Stimulated activated CD4-positive, alpha-beta T cell treated with anti-CD3 and anti-CD28 coated beads, TNF-alpha, amount 100 ng/mL, for 4 hours (primary cell): ENCODE measurements at places on chromosomes 2 and 18.

DNA sequence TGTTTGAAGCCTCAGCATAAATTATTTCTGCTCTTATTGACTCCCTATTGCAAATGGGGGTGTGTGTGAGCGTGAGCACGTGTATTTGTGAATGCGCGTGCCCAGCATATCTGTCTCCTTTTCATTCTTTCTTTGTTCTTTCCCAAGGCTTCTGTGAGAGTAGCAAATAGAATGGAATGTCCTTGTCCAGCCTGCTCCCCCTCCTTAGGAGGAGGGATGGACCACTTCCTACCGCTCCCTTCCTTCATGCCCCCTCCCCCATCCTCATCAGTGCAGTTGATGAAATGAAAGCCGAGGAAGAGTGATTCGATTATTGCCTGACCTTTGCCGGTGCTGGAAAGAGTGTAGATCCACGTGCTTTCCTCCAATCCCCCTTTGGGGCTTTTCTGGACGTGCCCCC lies 102.0 kb downstream of the CPO start:
- DNase-seq: no peak

DNA sequence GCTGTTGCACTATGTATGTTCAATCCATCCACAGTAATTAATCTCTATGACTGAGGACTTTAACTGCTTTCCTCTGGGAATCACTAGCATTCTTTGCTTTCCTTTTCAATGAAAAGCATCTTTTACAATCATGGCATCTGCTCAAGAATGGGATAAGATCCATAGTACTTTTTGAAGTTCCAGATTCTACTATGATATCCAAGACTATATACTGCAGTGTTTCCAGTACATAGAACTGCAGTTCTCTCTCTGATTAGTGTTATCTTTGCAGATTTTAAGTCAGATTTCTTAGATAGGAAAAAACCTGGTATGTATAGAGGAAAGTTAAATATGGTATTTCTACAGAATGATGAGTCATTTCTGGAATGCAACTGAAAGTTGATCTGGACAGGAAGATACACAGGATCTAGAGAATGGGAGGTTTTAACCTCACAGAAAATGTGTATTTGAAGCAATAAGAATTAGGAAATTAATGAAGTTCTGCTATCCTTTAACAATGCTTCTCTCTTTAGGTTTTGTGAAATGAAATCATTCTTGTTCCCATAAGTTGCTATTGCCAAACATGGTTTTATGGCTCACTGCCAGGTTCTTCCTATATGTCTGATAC lies 670.7 kb downstream of the ERBB4 start:
- DNase-seq: no peak

DNA sequence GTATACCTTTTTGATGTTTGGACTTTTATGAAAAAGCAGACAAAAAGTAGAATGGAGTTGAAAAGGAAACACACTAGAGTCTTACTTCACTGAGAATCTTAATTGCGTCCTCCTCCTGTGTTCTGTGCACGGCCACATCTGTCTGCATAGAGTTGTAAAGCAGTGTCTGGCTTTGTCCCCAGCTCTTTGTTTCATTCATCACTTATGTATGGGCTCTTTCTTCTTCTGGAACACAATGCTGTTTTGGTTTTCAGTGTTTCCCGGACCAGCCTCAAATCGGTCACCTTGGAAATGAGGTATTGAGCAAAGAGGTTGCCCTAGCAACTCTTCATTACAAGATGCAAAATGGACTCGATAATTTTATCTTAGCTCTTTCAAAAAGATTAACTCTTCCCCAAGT lies 104.3 kb upstream of the CNGA3 start:
- DNase-seq: no peak

DNA sequence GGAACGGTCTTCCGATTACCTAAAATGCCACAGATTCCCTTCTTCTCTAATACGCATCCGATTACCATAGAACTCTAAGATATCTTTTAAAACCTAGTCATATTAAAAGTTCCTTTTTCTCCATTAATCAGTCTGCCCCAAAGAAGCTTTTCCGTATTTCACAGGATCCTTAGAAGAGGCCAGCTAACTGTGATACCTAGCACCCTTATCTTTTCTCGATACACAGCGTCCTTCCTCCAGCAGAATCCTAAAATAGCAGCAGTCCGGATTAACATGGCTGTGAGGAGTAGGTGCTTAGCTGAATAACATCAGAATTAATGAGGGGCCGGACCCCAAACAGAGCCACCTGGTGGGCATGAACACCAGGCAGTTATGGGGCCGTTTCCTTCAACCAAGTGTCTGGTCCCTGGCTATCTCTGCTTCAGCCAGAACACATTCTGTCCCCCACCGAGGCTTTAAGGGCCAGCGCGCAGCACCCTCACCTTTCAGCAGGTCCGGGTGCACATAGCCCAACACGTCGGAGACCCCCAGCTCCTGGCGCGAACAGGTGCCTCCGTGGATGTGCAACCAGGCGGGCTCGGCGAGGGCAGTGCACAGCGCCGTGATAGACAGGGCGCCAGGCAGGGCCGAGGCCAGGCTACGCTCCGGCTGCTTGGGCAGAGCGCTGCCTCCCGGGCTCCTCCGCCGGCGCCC lies 995 bp downstream of the TMEM127 start:
- peak; percentile 1 for DNase-seq

DNA sequence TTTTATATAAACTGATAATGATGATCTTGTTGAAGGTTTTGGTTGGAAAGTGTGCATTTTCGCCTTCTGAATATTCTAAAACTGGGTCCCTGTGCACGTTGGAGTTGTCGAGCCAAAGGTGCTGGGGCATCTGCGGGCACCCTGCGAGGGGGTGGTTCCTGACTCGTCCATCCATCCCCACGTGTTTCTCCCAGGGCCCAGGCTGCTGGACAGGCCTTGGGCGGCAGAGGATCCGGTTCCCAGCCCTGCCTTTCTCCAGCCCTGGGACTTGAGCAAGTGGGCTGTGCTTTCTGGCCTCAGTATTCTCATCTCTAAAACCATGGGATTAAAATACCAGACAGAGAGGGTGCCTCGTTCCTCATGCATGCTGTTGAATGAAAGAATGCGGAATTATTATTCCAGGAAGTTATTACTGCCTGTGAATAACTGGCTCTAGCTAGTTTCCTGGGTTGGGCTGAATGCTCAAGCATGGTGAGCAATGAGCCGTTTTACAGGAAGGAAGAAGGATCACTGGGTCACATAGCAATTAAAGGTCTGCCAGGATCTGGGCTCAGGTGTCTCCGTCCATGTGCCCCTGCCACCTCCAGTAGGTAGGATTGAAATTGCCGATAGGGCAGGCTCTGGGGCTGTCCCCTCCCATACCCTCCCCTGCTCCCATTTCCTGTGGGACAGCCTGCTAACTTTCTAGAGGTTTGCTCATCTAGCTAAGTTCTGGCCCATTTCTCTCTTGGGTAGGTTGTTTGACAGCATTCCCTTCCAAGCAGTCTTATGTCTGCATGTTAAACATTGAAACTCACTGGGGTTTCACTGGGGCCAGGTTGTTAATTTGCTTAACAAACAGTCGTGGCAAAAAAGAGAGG lies 77.2 kb upstream of the HS6ST1 start:
- no peak for DNase-seq

- DNase-seq: no peak
Observed at GRCh38 chr2:2687745-2688144, 356.7 kb upstream of the MYT1L start.

- DNase-seq: no peak
Observed at GRCh38 chr2:143514413-143514812, 385.2 kb downstream of the ARHGAP15 start.

DNA sequence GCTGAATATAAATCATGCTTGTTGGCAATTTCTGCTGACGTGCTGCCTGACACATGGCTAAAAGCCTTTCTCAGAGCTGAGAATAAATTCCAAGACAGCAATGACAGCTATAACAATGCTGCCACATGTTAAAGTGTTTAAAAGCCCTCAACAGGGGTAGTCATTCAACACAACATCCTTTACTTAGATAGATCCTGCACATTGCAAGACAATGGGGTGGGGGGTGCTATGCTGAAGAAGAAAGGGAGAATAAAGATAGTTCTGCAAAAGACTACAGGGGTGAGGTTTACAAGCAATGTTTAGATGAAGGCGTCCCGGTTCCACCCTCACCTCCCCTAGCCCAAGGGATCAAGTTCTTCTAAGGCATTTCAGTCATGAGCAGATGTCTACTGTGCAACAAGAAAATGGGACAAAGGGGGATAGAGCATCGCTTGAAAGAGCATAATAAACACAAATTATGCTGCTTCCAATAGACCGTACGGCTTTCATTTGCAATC lies 291.0 kb upstream of the ACVR2A start:
- DNase-seq: no peak

- DNase-seq: no peak
Observed at GRCh38 chr2:197183355-197183754, 127.2 kb downstream of the ANKRD44 start.

GRCh38 chr2:163626639-163627109 lies 109.1 kb downstream of the FIGN start:
- DNase-seq: no peak

DNA sequence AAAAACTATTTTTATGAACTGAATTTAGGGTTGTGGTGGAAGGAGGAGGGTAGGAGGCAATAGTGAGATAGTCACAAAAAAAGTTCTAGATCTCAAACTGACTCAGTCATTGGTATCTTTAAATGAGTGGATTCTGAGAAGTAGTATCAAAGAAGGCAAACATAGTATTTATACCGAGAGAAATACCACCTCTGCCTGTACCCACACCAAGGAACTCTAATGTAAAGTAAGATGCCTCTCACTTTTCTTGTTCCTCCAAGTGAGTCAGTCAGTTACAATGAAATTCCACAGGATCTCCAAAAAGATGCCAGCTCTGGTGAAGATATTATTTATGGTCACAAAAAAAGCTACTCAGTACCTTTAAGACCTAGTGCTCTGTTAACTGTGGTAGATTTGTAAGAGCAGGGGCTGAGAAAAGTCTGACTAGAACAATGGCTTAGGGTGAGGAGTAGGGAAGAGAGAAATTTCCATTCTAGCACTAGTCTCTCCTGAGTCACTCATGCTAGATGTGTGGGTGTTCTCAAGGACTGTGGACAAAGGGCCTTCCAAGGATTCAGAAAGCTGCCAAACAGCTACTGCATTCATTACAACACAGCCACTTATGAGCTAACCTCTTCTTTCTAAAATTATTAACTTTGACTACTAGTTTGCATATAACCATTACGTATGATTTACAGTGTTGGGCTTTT lies 36.3 kb downstream of the YWHAQ start:
- DNase-seq: no peak

DNA sequence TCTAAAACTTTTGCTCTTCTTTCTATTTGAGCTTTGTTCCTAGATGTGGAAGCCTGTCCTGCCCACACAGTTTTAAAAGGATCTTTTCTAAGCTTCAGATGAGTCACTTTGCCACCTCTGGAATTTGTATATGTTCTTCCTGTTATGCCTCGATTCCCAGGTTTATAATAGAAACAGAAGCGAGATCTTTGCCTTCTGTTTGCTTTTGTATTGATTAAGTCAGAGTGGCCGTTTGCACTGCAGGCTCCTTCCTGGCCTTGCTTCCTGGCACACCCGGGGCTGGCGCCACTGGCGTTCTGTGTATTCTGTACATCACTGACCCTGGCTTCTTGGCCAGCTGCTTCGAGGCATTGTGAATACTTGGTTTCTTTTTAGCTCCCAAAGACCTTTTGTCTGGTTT lies 91.8 kb downstream of the MTCL1 start:
- DNase-seq: no peak

DNA sequence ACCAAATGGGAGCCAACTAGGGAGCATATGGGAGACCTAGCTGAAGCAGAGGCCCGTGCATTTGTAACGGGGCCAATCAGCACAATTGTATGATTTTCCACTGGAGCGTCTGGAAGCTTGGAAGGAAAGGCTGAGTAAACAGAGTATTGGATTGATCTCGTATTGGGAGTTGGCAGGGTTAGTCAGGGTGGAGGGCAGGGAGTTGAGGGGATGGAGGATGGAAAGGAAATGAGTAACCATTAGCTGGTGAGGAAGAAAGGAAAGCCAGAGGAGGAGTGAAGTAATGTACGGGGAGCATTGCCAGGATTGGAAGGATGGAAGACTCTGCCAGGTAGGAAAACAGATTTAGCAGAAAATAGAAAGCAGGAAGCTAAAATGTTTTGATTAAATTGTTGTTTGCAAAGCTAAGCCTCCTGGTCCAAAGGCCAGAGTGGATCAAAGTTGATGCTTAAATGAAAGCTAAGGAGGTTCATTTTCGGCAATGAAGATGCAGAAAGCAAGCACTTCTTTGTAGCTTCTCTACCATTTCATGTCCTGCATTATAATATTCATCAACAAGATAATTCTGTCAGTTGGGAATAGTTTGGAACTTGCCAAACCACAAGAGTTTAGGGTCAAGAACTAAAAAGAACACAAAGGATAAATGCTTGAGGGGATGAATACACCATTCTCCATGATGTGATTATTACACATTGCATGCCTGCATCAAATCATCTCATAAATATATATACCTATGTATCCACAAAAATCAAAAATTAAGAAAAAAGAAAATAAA lies 75.6 kb upstream of the TTN start:
- no peak for DNase-seq

DNA sequence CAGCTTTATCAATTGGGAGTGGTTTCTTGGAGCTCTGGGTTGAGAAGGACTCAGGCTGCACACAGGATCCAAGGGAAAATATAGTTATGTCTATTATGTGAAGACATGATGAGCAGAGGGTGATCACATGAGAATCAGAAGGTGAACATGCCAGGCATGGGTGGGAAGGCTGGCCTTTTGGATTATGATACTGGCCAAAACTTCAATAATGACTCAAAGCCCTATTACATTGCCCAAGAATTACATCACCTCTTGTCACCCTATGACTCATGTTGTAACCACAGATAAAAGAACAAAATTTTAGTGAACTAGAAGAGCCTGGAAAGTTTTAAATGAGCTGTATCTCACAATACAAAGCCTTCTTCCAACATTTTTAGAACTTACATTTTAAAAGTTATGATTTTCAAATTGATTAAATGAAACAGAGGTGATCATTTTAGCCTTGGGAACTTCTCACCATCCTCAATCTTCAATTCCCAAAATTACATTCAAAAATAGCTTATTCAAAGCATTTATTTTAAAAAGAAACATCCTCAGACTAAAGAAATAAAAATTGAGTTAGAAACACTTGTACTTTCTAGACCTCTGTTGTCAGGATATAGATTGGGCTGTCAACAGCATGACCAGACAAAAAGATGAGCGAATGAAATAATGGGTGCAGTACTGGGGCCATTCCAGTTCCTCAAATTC lies 428.3 kb downstream of the MBD2 start:
- DNase-seq: no peak

DNA sequence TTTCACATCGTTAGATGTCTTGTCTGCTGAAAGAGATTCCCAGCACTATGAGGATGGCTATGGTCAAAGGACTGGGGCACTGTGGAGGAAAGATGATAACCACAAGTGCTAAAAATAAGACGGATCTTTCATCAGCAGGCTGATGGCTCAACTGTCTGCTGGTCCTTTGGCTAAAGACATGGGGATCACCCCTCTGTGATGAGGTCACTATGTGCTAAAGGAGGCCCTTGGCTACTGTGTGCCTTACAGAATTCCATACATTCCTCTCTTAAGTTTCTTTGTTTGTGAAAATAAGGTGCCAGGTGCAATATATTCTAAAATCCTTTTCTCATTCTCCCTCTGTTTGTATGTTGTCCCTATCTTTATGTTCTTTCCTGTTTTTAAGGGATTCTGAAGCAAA lies 39.7 kb upstream of the LYPD6 start:
- DNase-seq: no peak

- no peak for DNase-seq
Observed at GRCh38 chr2:109377976-109378375, 235.8 kb downstream of the SEPTIN10 start.

- DNase-seq: no peak
Observed at GRCh38 chr2:195414537-195415100, 242.4 kb upstream of the SLC39A10 start.
